ENCODE measurements at places on chromosomes 3 and 15.

DNA sequence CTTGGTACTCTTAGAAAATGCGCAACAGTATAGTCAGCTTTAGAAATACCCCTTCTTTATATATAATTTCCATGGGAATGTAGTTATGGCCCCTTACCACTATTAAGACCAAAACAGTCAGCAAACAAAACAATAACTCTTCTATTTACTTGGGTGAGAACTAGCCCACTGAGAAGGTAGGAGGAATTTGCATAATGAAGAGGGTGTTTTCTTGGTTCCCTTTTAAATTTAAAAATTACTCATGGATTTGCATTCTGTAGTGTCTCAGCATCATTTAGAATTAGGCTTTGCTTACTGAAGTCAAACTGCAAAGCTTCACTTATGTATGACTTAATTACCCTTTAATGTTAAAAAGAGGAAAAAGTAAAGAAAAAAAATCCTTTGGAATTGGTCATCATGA is 350.8 kb downstream of the PTPRG start:
- no peak for DNase-seq

DNA sequence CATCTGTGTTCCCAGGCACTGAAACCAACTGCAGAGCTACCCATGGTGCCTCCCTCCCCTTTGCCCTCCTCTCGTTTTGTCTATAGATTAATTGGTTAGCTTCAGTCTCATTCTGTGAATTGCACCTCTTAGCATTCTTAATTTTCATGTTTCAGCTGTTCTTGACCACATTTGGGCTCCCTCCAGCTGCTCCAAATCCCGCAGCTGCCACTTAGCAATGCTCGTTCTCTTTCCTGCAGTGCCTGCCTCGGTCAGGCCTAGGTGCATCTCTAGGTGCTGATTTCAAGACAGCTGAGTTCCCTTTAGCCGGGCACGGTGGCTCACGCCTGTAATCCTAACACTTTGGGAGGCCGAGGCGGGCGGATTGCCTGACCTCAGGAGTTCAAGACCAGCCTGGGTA is 47.0 kb upstream of the SMAD3 start:
- no peak for DNase-seq

GRCh38 chr15:42919308-42919707 is 1.3 kb downstream of the TTBK2 start:
- no peak for DNase-seq

DNA sequence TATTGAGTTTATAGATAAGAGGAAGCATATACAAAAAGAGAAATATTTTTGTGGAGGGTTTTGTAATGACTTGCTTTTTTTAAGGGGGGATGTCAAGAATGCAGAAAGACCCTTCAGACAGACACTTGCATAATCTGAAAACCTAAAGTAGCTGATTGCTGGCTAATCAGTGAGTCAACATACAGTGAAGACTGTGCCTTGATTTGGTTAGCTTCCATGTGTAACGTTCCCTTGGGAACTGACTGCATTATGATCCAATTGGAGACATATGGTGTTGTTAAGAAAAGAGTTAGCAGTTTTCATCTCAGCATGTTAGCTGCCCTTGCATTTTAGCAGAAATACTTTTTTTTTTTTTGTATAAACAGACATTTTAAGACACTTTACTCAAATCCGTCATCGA is 483.2 kb downstream of the RBMS3 start:
- DNase-seq: no peak

DNA sequence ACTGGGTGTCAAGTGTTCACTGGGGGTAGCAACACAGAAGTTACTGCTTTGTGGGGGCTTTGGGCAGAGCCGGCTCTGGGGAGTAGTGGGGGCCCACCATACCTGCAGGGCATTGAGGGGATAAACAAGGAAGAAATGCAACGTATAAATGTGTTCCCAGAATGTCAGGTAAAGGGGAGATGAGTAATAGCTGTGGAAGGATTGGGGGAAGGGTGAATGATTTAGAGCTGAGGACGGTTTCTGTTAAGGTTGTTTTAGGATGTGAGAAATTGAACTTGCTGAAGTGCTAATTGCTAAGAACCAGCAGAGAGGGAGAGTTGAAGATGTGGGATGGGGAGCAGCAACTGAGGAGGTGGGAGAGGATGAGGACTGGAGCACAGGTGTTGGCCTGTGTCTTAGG is 10.7 kb downstream of the SCG5 start:
- no peak for DNase-seq

- no peak for DNase-seq
Measured at GRCh38 chr3:138463724-138464490, 29.5 kb downstream of the ESYT3 start.

DNA sequence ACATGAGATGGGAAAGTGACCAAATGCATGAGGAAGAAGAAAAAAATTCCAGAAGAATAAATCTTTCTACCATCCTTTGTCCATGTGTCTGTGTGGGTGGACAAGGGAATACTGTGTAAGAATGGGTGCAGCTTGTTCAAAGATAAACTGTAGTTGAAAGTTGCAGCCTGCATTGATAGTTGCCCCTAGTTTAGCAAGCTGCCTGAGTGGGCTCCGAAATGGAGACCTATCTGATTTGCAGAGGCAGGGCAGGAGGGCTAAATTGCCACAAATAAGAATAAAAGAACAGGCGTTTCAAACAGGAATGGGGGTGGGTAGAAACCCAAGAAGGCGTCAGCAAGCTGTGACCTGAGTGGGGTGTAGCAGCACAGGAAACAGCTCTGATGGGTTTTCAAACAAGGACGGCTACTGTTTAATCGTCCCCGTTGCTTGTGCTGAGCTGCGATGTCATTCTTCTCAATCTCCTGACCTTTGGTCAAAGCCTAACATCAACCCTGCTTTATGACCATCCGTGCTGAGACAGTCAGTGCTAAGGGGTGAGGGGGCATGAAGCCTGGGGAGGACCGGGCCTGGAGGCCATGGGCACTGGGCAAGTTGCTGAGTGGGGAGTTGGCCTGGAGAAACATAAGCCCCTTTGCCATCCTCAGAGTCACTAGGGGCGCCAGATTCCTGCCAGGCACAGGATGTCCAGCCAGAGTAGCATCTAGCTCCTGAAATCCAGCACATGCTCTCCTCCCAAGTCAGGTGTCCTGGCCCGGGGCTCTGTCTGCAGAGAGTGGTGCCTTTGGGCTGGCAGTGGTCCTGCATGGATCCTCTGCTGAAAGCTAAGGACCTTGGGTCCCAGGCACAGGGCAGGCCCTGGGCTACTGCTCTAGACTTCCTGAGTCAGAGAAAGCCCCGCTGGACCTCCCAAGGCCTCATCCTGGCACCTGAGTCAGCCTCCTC is 19.2 kb upstream of the C15orf39 start:
- DNase-seq: no peak

- no peak for DNase-seq
Measured at GRCh38 chr15:97903971-97904572, 56.4 kb upstream of the ARRDC4 start.

Measured in T-helper 22 cell (primary cell).